Activated CD4-positive, alpha-beta T cell treated with anti-CD3 and anti-CD28 coated beads, Interleukin-2, amount 50 U/mL, for 4 hours (primary cell): ENCODE measurements at places on chromosomes 2 and 18.

- DNase-seq, result no peak
Observed at GRCh38 chr18:41034413-41034812, 920.6 kb upstream of the PIK3C3 start.

DNA sequence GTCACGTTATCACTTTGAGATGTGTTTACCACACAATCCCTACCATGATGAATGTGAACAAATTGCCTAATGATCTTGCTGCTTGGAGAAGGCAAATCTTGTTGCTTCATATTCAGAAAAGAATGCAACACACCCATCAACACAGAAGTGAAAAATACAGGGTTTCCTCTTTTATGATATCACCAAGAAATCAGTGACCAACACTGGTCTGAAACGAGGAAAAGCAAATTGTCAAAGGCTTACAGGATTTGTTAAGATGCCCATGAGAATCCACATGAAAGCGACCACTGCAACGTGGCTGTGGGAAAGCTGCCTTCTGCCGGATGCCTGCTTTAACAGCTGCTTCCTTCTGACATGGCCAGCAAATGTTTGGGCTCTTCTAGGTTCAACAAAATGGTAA lies 397.6 kb upstream of the LRATD1 start:
- no peak for DNase-seq

- DNase-seq, result no peak
Observed at GRCh38 chr2:240353086-240353798, 82.2 kb upstream of the GPC1 start.

DNA sequence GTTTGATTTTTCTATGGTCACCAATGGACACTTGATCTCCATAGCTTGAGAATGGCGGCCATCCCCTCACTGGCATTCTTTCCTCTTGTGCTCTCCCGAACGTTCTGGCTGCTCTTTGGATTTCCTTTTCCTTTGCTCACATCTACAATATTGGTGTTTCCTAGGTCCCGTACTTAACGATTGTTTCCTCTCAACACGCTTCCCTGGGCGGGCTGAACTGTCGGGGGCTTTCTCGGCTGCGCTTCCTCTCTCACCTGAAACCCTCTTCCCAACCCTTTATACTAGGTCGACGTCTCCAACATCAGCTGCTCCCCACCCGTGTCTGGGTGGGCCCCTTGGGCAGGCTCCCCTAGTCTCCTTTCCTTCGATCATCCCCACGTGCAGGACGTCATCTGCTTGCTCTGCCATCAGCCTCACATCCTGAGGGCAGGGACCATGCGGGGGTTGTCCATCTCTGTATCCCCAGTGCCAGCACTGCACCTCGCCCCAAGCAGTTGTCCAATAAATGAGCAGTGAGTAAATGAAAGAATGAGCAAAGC lies 634 bp upstream of the DIS3L2 start:
- peak; percentile 10 for DNase-seq

DNA sequence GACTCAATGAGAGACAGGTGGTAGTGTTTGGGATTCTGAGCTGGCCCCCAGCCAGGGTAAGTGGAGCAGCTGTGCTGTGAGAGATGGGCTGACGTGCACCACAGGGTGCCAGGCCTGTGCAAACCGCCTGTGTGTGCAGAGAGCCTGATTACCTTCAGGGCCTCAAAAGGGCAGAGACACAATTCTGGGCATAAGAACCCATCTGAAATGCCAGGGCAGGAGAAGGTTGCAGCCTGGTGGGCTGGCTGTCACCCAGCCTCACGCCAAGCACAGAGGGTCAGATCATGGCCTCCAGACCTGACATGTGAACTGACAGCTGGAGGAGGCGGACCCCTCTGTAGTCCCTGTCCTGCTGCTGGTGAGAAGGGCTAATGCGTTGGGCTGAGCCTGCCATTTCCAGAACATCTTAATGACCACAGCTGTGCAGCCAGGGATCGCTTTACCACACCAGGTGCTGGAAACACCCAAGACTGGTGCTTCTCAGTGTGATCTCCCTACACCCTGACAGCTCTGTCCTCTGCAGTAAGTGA lies 100.9 kb downstream of the ARL4C start:
- no peak for DNase-seq

- no peak for DNase-seq
Observed at GRCh38 chr2:189874586-189875320, 90.5 kb downstream of the PMS1 start.

DNA sequence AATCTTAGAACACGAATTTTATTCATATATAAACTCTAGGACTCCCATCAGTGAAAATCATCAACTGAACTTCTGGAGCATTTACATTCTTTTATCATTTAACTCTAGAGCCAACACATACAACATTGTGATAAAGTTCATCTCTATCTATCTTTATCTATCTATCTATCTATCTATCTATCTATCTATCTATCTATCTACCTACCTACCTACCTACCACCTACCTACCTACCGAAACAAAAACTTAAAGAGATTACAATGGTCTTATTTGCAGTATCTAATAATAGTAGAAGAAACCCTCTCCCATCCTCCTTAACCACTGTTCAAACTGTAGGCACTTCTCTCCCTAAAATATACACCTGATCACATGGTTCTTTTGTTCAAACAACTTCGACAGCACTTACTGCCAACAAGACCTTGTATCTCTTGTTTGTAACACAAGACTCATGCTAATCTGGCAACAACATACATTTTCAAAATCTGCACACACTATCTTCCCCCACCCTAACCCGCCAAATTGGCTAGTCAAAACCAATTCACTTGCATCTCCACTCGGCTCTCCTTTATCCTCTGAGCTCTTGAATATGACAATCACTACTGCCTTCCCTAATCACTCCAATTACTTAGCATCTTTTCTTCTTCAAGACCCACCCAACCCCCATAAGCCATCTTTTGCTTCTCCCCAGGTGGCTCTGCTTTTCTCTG lies 69.0 kb downstream of the GORASP2 start:
- DNase-seq, result no peak

DNA sequence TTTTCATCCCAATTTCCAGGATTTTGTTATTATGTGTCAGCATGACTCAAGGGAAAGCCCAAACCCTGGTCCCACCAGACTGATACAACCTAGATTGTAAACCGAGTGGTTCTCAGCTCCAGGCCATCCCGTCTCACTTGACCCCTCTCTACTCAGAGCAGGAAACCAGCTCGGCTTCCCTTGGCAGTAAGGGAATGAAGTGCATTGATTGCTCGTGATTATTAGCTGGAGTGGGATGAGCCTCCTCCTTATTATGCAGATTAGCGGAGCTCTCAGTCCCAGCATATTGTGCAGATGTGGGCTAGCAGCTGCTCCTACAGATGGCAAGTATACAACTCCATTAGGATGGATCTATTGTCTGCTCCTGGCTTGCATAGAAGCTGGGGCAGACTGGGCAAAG lies 167.6 kb downstream of the LNPK start:
- no peak for DNase-seq

DNA sequence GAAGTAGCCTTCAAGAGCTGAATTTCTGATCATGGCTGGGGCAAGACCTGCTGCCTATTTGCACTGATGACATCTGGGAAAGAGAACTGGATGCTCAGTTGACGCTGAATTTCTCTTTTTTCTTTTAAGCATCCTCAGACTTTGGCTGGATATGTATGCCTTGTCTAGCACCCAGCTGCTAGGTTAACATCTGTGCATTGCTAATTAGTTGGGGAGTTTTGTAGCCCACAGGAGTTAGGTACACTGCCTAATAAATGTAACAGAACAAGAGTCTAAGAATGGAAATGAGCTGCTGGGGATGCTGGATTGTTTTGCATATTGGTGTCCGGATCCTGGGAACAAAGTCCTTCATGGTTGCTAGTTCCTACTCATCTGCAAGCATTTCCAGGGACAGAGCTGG lies 40.9 kb upstream of the STPG4 start:
- no peak for DNase-seq

- no peak for DNase-seq
Observed at GRCh38 chr18:55880617-55881016, 292.6 kb upstream of the TCF4 start.

- DNase-seq, result no peak
Observed at GRCh38 chr18:29146068-29146467, 969.1 kb upstream of the CDH2 start.

- DNase-seq, result no peak
Observed at GRCh38 chr2:216372761-216373291, 543 bp upstream of the MARCHF4 start.

DNA sequence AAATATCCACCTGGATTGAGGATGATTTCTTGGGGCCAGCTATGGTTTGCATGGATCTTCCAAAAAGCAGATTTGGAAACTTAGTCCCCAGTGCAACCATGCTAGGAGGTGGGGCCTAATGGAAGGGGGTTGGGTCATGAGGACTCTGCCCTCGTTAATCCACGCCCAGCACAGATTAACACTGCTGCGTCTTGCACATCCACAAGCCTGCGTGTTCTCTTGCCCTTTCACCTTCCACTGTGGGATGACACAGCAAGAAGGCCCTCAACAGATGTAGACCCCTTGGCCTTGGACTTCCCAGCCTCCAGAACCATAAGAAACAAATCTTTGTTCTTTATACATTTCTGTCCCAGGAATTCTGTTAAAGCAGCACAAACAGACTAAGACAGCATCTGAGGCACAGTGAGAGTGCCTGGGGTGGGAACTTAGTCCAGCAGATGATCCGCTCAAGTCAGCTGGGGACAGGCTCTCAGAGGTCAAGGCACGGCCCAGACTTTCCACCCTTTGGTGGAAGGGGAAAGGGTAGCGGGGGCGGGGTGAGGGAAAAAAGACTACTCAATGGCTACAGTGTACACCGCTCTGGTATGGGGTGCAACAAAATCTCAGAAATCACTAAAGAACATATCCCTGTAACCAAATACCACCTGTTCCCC lies 2.4 kb downstream of the RAB17 start:
- no peak for DNase-seq

DNA sequence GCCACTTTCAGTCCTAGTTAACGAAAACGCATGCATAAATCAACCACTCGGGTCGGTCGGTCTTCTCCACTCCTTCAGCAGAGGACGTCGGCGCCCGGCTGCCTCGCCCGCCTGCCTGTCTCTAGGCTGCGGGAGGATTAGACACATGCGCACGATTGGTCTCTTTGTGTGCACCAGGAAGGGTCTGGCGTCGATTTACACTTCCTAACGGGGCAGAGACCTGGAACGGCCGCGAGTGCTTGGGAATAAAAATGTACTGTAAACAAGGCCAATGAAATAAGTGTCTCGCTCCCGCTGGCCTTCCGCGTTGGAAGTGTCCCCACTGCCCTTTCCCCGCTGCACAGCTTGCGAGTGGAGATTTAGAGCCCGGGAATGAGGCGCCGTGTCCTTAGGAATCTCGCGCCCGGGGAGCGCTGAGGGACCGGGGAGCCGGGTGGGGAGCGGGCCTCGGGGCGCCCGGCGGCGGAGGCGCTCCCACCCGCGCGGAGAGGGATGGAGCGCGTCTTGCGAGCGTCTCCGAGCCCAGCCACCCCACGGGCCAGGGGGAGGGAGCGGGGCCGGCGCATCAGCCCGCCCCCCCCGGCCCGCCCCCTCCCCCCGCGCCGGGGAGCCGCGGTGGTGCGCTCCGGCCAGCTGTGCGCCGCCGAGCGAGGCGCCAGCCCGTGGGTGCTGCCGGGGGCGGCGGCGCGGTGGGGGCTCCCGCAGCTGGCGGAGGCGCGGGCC lies at the start of gene DOK6:
Gene DOK6 (plus strand): TSS at position 636 of the 723 bp plus-strand sequence.
- DNase-seq, result no peak

GRCh38 chr2:44836174-44836573 lies 105.3 kb upstream of the SIX3 start:
- no peak for DNase-seq

DNA sequence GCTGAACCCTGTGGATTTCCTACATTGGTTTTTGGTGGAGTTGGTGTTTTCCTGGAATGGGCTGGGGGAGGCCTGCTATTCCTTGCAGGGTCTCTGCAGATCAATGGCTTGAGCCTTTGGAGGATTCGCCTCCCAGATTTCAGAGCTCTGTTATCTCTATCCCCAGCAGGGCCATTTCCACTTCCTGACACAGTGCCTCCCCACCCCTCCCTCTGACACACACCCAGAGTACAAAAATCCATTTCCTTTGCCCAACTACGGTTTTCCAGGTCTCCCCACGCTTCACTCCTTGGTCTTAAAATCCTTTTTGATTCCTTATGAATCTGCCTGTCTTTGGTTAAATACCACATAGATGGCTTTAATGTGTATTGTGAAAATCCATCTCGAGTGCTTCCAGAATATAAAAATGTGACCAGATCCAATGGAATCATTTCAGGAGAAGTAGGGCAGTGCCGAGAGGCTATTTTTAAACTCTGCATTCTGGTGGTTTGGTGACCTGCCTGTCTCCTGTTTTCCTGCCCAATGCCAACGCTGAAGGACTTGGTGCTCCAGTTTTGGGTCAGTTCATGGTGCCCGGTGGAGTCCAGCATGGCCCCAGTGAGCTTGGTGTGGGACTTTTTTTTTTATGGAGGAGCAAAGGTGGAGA lies 60.9 kb downstream of the ARL4C start:
- DNase-seq, result no peak

GRCh38 chr18:61851940-61852451 lies 40.8 kb downstream of the RNF152 start:
- no peak for DNase-seq

- no peak for DNase-seq
Observed at GRCh38 chr2:21710031-21710430, 586.3 kb downstream of the TDRD15 start.

GRCh38 chr18:76622651-76623050 lies 127.6 kb upstream of the ZNF516 start:
- DNase-seq, result no peak

DNA sequence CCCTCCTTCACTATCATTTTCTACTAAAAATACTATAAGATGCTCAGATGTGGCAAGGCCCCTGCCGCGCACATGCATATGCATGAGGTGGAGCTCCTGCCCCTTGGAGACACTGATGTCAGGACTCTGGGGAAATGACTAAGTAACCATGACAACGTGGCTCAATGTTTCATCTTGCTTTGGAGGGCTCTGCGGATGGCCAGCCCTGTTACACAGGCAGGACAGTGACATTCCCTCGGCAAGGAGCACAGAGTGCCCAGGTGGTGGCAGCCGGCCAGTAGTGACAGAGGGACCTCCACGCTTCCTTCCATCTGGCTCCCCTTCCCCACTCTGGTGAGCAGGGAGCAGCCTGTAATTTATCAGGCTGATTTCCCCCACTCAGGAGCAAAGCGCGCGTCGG lies 364.1 kb downstream of the SS18 start:
- DNase-seq, result no peak

GRCh38 chr2:201754717-201755415 lies 25.9 kb downstream of the ALS2 start:
- no peak for DNase-seq

GRCh38 chr18:67428805-67429204 lies 87.7 kb downstream of the DSEL start:
- no peak for DNase-seq

DNA sequence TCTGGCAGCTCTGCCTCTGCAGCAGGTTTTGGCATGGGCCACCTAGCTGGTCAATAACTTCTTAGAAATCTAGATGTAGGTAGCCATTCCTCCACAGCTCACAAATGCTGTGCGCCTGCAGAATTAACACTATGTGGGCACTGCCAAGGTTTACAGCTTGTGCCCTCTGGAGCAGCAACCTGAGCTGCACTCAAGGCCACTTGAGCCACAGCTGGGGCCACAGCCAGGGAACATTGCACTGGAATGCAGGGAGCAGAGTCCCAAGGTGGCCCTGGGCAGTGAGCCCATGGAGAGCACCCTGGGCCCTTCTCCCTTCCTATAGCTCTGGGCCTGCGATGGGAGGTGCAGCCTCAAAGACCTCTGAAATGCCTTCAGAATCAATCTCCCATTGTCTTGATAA lies 365.3 kb downstream of the SATB2 start:
- no peak for DNase-seq
